ENCODE measurements at places on chromosomes 12 and 14.
A peak's percentile ranks its signal among the peaks of the same experiment; 100 is the strongest.

- no peak for DNase-seq
Observed at GRCh38 chr12:43151441-43151981, 400.5 kb downstream of the ADAMTS20 start.

GRCh38 chr12:103495469-103496456 lies at the start of gene C12orf42:
TSS of gene C12orf42 (minus strand) at chr12:103495968. CDS start at chr12:103478426, 17,542 bp downstream.
- DNase-seq: peak; percentile 38

DNA sequence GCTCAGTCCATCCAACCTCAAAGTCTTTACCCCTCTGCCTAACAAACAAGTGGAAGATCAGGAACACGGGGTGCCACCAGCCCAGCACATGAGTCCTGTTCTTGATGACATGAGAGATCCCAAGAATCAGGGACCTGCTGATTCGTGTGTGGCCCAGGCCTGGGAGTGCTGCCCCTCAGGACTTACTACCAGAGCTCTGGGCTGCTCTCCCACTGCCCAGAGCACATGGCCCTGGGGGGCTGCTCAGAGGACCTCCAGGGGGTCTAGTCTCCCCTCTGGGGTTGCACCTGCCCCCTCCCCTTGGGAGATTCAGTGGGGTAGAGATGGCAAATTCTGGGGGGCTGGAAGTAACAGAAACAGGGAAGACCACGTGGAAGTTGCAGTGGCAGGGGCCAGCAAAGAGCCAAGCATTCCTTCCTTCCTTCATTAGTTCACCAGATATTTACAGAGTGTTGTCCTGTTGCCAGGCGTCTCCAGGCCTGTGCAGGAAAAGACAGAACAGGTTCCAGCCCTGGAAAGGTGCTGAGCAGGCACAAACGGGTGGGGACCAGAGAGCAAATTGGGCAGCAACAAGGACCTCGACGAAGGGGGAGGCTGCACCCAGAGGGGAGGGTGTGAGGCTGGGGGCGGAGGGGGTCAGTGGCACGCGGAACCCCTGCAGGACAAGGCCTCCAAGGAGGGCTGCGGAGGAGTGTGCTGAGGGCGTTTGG lies 45.1 kb upstream of the MEG3 start:
- no peak for DNase-seq

GRCh38 chr12:69278814-69279782 lies 39.7 kb downstream of the CPSF6 start:
- DNase-seq: no peak

DNA sequence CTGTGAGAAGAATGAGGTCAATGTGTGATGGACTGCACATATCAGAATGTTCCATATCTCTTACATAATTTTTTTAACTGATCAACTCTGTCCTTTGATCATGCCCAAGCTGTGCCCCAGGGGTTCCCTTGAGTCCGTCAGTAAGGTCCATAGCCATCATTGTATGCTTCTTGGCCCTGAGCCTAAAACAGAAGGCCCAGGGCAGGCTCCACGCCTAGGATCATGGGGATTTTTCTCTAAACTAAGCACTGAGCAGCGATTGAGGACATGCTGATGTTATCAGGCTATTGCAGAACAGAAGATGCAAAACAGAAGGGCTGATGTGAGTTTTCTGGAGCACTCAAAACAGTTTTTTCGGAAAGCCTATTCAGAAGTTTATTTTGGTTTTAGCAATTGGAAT lies 20.9 kb downstream of the RNASE9 start:
- DNase-seq: no peak

GRCh38 chr14:74905595-74906142 lies 17.4 kb downstream of the RPS6KL1 start:
- DNase-seq: peak; percentile 40

DNA sequence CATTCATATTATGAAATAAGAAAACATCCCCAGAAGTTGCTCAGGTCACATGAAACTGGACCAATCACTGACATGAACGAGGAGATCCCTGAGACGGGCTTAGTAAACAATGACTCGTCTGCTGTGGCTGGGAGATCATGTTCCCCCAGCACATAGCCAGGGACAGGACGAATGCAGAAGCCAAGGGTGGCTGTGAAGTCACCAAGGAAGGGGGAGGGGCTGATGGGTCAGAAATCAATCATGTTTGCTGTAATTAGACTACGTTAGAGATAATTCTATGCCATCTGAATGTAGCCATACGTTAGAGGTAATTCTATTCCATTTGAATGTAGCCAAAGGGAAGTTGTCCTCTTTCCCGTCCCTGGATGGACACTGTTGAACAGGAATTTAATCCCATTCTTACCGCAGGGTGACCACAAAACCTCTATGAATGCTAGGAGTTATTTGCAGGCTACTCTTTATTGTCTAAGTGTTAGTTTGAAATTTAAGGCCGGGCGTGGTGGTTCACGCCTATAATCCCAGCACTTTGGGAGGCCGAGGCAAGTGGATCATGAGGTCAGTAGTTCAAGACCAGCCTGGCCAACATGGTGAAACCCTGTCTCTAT lies 332.9 kb downstream of the TMEM132D start:
- DNase-seq: no peak

DNA sequence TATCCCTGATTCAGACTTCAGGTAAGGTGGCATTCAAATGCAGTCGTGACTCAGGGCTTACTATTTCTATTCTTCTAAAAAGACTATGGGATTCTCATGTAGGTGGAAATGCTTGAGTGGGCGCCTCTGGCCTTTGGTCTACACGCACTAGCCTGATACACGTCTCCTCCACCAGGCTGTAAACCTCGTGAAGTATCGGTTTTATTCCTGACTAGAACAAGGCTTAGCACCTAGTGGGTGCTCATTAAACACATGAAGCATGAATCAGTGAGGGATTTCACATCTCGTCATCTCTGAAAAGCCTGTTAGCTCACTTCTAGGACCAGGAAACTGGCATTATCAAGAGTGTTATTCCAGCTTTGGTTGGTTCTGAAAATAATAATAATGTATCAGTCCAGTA lies 17.7 kb upstream of the HNF1A start:
- DNase-seq: no peak

DNA sequence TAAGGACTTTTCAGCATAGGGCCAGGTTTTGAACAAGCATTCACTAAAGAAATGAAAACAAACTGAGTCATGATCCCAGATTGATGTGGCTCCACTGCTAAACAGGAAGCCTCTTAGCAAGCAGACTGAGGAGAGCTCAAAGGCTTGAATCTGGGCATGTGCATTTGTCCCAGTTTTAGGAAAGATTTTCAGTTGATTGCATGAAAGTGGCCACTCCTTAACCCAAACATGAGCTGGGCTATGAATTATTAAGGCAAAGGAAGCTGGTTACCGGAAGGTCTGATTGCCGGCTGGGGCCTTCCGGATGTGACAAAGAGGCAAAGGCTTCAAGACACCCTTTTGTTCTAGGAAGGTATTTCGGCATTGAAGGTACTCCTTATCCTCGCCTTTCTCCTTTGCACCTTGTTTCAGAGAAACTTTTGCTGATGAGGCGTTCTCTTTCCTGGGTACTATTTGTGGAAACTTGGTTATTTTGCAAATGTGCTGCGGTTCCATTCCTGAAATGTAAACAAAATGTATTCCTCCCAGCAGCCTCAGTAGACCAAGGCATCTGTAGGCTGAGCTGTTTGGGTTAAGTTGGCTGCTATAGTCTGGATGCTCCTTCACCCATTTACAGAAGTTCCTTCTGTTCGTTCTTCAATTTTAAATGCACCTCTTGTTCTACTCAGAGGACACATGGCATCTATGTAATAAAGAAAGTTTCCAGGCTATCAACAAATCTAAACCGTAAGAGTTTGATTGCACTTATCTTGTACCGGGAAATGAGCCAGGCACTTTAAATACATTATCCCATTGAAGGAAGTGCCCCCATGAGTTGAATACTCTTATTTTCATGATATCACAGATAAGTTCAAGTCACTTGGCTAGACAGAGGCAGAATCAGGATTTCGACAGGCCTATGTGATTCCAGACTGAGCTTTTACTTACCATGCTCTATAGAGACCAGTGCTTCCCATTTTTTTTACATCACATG lies 115.6 kb upstream of the METAP2 start:
- DNase-seq: peak; percentile 5

Data from LHCN-M2 (cell line).